ENCODE measurements at places on chromosomes 3 and 15. TPM values are rescaled to one million over a fixed set of nuclear protein-coding genes. Genes with fewer than 3 reads are reported as not detected.

DNA sequence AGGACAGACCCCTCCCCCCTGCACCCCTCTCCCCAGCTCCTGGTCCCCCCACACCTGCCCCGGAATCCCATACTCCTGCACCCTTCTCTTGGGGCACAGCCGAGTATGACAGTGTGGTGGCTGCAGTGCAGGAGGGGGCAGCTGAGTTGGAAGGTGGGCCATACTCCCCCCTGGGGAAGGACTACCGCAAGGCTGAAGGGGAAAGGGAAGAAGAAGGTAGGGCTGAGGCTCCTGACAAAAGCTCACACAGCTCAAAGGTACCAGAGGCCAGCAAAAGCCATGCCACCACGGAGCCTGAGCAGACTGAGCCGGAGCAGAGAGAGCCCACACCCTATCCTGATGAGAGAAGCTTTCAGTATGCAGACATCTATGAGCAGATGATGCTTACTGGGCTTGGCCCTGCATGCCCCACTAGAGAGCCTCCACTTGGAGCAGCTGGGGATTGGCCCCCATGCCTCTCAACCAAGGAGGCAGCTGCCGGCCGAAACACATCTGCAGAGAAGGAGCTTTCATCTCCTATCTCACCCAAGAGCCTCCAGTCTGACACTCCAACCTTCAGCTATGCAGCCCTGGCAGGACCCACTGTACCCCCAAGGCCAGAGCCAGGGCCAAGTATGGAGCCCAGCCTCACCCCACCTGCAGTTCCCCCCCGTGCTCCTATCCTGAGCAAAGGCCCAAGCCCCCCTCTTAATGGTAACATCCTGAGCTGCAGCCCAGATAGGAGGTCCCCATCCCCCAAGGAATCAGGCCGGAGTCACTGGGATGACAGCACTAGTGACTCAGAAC is 9.8 kb downstream of the MAP1A start:
- no peak for DNase-seq

- DNase-seq = no peak
Observed at GRCh38 chr3:126100269-126100633, 16.3 kb upstream of the SLC41A3 start.

DNA sequence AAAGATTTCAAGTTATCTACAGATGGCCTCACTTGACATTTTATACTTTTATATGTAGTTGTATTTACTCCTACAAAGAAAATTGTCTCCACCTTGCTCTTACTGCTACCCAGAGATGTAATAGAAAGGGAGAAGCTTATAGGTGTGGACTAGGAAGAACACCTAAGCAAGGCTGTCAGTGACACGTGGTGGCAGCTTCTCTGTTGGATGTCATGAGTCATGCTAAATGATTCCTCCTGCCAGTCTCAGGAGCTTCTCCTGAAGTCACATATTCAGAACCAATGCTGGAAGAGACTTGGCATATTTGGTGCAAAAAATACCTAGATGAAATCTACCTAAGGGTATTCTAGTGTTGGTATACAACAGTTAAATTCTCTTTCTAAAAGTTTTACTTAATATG is 184.7 kb downstream of the LRRC3B start:
- no peak for DNase-seq

GRCh38 chr3:184659797-184660301 is 52.0 kb downstream of the MAGEF1 start:
- DNase-seq = no peak

GRCh38 chr15:92629975-92630626 is 25.5 kb downstream of the FAM174B start:
- DNase-seq = no peak

DNA sequence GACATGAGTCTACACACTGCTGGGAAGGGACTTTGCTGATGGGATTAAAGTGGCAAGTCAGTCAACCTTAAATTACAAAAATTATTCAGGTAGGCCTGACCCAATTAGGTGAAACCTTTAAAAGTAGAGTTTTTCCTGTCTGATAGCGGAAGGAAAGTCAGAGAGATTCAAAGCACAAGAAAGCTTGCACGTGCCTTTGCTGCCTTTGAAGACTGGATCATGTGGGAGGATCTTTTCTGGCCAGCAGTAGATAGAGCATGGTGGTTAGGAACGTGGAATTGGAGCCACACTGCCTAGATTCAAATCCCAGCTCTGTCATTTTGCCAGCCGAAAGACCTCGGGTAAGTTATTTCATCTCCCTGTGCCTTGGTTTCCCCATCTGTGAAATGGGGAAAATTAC is 265.8 kb upstream of the PROK2 start:
- DNase-seq = no peak

DNA sequence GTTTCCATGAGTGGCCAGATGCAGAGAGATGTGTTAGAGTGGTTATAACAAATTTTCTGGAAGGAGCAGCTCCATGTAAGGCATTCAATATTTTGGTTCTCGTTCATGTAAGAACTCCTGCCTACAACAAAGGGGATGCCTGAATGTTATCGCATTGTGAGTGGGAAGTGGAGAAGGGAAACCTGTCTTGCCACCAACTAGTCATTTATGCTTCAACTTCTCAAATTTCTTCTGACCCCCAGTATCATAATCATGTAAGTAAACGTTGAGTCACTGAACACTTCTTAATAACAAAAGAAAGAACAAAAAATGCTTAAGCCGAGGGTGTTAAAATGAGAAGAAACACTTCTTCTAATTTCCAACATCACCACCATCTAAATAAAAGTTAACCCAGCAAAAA is 62.0 kb upstream of the MRPL3 start:
- DNase-seq = no peak

DNA sequence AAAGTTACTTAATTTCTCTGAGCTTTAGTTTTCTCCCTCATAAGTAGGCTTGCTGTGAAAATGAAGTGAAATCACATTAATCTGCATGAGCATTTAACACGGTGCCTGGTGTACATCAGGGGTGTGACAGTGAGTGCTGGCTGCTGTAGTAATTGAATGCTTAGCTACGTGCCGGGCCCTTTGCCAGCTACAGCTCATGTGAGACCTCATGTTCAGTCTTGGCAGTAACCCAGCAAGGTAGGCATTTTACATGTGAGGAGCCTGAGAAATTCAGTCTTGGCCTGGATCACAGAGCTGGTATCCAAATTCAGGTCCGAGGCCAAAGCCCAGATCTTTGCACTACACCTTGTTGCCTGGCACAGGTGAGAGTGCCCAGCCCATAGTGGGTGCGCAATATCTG is 9.1 kb downstream of the GHRL start:
- no peak for DNase-seq

GRCh38 chr3:5918626-5919025 is 731.1 kb downstream of the EDEM1 start:
- no peak for DNase-seq

DNA sequence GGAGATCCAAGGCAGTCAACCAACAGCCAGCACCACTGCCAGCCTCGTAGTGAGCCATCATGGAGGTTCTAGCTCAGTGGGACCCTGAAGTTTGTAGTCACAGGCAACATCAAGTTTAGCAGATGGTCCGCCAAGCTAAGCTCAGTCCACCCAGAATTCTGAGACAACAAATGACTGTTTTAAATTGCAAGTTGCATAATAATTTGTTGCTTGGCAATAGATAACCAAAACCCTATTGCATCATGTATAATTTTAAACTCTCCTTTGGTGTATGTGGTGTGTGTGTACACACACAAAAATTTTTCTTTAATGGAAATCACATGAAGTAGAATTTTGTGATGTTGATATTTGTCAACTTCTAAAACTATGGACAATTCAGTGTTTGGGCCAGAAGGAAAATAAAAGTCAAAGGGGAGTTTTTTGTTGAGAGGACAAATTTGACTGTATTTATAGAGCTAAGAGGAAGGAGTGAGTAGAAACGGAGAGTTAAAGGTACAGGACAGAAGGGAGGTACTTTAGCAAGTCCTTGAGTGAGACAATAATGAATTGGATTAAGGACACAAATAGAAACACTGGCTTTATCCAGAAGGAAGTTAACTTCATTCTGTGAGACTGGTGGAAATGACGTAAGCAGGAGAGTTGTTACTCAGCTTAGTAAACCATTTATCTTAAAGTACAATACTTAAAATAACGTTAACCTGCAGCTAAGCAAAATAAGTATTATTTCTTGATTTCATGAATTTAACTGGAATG is 83.6 kb downstream of the NCEH1 start:
- DNase-seq = no peak

GRCh38 chr3:76900596-76900995 is 139.3 kb upstream of the ROBO2 start:
- DNase-seq = no peak

- DNase-seq = no peak
Observed at GRCh38 chr3:18112674-18113375, 312.3 kb downstream of the SATB1 start.

GRCh38 chr15:23629234-23629805 is 18.3 kb downstream of the MAGEL2 start:
- no peak for DNase-seq

DNA sequence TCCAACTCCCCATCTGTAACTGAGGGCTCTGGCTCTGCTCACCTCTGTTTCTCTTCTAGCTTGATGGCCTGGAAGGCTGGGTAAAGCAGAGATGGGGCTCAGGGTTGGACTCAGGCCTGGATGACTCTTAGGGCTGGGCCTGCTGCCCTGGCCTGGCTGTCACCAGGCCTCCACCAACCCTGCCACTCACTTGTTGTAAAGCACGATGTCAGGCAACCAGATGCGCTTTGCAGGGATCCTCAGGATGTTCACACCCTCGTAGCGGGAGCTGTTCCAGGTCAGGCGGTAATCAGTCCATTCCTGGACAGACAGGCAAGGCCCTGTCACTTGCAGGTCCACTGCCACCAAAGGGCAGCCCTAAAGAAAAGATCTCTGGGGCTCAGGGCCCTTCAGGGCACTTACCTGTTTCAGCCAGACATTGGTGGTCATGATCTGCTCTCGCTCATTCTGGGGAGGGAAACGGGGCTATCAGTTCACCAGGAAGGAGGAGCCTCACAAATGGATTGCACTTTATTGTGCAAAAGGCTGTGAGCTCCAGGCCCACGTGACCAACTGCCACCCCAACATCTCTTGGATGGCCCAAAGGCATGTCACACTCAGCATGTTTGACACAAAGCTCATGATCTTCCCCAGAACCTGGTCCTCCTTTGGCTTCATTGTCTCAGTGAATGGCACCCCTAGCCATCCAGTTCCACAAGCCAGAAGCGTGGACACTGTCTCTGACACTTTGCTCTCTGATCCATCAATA is 9.9 kb downstream of the CHRNB4 start:
- DNase-seq = no peak

DNA sequence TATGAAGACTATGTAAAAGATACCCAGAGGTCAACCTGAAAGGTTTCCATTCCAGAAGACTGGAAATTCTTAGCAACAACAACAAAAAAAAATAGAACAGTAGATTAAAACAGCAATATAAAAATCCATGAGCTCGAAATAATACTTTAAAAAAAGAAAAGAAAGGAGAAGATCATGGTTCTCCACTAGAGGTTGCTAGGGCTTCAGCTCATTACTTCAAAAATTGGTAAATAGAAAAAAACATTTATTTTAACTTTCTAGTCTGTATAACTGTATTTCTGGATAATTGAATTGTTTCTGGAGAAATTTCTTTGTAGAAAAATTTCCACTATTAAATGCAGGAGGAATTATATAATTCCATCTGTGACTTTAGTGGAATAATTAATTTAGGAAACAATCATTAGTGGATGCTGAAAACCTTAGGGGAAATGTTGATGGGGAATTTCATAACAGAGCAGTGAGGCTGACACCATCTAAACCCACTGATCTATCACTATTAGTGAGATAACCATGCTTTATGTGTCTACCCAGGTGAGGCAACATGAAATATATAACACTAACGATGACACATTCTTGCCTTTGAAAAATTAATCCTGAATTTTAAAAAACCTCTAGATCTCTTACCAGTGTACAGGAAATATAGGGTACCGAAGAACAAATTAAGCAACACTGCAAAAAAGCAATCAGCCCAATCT is 62.5 kb upstream of the SNRK start:
- DNase-seq = no peak

The SLC12A1 gene
- 1.0 TPM for total RNA-seq

The SLC22A14 gene
- not detected for total RNA-seq

The HAPLN3 gene
- total RNA-seq = 76.2 TPM

The MRPL3 gene
- 175 TPM for total RNA-seq

Data from H1 (cell line).